Activated naive CD4-positive, alpha-beta T cell treated with anti-CD3 and anti-CD28 coated beads, Interleukin-2, amount 50 U/mL, for 16 hours (primary cell): ENCODE measurements at places on chromosomes 12 and 14.

- DNase-seq: no peak
Observed at GRCh38 chr14:100771121-100771800, 44.6 kb downstream of the DLK1 start.

DNA sequence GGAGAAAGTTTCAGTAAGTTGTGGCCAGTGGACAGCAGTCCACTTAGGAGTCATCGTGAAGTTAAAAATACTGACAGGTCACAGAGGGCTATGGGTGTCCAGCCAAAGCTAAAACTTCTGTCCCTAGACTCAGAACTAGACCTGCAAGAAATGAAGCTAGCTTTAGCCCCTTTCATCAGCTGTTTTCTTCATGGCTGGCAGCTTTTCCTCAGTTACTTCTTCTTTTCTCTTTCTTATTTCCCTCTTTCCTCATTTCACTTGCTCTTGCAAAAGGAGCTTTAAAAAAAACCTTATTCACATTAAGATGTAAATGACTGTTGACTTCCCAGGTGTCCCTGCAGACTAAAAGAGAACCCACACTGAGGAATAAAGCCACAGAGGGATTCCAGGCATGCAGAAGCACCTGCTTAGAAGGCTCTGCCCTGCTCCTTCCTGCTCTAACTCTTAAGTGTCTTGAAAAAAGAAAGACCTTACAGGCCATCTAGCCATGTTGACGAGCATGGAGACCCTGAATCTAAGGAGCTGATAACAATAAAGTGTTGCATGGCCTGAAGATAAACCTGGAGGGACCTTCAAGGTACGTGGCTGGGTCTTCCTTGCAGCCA lies 69.7 kb upstream of the CCND2 start:
- DNase-seq: no peak

GRCh38 chr12:104411826-104412641 lies 44.7 kb upstream of the CHST11 start:
- no peak for DNase-seq

GRCh38 chr12:11650286-11651281 lies 1.1 kb downstream of the ETV6 start:
- DNase-seq: peak; percentile 56

DNA sequence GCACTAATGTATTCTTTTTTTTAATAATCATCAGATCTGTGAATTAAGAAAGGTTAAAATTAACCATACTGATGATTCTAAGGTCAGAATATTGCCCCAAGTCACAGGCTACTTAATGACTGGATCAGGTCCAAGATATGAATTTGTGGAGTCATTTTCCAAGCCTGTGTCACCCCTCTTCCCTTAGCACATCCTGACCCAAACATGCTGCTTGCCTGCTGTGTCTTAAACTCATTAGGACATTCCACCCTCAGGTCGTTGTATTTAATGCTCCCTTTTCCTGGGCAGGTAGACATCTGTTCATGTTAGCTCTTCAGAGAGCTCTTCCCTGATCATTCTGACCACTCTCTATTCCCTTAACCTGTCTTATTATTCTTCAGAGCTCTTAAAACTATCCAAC lies 463.5 kb upstream of the PDE3A start:
- no peak for DNase-seq

- DNase-seq: no peak
Observed at GRCh38 chr14:80629606-80630005, 311.9 kb downstream of the CEP128 start.

DNA sequence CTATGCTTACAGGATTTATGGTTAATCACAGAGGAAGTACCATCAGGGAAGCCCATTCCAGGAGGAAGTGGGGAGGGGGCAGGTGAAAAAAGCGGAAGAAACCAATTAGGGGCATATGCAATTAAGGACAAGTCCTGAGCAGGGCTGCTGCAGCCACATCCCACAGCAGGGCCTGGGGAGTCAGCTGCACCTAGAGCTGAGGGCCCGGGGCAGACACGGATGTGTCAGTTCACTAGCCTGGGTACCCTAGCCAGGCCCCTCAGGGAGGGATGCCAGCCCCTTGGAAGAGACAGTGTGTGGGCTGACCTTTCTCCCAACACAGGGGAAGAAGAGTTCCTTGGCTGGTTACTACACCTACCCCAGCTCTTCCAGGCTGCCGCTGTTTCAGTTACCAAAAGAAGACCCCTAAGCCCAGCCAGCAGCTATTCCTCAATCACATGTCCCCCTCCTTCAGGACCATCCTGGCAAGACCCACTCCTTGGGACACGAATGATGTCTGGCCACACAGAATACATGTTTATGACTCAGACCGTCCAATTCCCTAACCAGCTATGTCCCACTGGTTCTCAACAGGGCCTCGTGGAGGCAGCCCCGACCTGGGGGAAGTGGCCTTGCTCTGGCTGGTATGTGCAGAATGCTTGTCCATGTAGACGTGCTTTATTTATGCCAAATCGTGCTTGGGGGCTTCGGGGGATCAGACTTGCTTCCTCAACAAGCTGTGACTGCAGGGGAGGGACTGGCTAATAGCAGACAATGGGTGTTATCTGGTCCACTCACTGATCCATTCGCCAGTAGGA lies 133.7 kb upstream of the RTL1 start:
- DNase-seq: no peak

DNA sequence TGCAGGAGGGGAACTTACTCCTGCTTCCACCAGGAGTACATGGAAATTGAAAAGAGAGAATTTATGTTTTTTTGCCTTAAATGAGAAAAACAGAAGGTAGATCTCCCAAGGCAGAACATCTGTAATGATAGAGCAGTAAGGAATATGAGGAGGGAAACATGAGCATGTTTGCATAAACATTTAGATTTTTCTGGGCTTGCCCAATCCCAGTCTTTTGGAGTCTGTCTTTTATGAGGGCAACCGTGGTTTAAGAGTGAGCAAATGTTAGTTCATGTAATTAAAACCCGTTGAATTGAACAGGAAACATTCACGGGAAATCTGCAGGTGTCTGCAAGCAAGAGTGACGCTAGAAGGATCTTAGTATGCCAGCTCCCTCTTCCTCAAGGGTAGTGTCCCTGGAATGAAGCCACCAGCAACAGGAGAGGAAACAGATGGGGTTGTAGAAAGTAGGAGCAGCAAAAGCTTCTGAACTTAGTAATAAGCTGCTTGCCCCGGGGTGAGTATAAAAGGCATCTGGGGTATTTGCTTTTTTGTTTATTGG lies 79.3 kb downstream of the ARF6 start:
- DNase-seq: no peak

- DNase-seq: no peak
Observed at GRCh38 chr12:52667509-52667908, 12.7 kb downstream of the KRT1 start.

GRCh38 chr14:83893447-83893846 lies 1636.5 kb upstream of the FLRT2 start:
- no peak for DNase-seq
